Uterus (tissue), 4 donors: ENCODE measurements at places on chromosomes 7 and 10. TPM values are rescaled to one million over a fixed set of nuclear protein-coding genes. Genes with fewer than 3 reads are reported as not detected.

- DNase-seq: no peak
These were observed 17.5 kb upstream of the TEX36 start for GRCh38 chr10:125700355-125700911.

GRCh38 chr7:87129848-87130247, 22.4 kb upstream of the DMTF1 start:
- no peak for DNase-seq

GRCh38 chr7:96097835-96098234, 224.1 kb downstream of the SLC25A13 start:
- DNase-seq: no peak

- DNase-seq: no peak
These were observed 130.3 kb upstream of the MINDY3 start for GRCh38 chr10:15990535-15991129.

GRCh38 chr10:78972160-78972946, 96.4 kb upstream of the ZMIZ1 start:
- peak; percentile 80 for DNase-seq

The VSIR gene
- total RNA-seq: 18.9 TPM

The CCL24 gene
- total RNA-seq: not detected
